HFFc6 (cell line): ENCODE measurements at places on chromosomes 11 and 22.

GRCh38 chr22:29917052-29917902 lies 34.3 kb downstream of the MTMR3 start:
- no peak for DNase-seq

- no peak for DNase-seq
These were observed 59.7 kb upstream of the CYP2D6 start for GRCh38 chr22:42190274-42190673.

- peak; percentile 7 for DNase-seq
These were observed 972.8 kb downstream of the OPCML start for GRCh38 chr11:132559331-132560036.

- DNase-seq: no peak
These were observed 82.5 kb downstream of the ARL14EP start for GRCh38 chr11:30405385-30405784.

- DNase-seq: no peak
These were observed 31.0 kb downstream of the IGSF9B start for GRCh38 chr11:133925756-133926155.

DNA sequence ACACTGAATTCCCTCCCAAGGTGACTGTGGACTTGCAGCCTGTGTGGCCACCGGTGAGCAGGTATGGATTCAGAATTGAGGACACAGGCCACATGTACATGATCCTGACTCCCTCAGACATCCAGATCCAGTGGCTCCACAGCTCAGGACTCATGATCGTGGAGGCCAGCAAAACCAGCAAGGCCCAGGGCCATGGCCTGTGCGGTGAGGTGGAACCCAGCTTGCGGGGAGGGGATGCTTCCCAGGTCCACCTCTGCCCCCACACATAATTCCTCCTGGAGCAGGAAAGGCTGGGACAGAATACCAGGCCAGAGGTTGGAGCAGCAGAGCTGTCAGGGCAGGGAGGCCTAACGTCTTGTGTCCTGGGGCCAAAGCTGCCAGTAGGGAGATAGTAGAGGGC lies 82.1 kb downstream of the OTOG start:
- DNase-seq: no peak

- no peak for DNase-seq
These were observed 29.1 kb downstream of the PPIL2 start for GRCh38 chr22:21694795-21695429.

GRCh38 chr22:19723983-19724827 lies 866 bp downstream of the GP1BB start:
- no peak for DNase-seq

DNA sequence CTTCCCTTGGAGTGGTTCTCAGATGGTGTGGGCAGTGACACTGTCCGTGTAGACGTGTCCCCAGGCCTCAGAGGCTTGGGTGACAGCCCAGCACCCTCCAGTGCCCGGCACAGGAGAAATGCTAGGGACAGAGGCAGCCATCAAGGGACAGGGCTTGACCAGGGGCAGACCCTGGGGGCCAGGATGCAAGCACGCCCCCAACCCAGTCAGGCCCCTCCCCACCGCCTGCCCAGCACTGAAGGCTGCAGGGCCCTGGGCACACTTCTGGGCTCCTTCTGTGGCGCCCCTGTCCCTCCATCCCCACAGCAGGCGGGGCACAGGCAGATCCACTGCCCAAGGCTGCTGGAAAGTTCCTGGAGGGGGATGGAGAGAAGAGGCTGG lies 11.1 kb downstream of the IGF2 start:
- DNase-seq: no peak

DNA sequence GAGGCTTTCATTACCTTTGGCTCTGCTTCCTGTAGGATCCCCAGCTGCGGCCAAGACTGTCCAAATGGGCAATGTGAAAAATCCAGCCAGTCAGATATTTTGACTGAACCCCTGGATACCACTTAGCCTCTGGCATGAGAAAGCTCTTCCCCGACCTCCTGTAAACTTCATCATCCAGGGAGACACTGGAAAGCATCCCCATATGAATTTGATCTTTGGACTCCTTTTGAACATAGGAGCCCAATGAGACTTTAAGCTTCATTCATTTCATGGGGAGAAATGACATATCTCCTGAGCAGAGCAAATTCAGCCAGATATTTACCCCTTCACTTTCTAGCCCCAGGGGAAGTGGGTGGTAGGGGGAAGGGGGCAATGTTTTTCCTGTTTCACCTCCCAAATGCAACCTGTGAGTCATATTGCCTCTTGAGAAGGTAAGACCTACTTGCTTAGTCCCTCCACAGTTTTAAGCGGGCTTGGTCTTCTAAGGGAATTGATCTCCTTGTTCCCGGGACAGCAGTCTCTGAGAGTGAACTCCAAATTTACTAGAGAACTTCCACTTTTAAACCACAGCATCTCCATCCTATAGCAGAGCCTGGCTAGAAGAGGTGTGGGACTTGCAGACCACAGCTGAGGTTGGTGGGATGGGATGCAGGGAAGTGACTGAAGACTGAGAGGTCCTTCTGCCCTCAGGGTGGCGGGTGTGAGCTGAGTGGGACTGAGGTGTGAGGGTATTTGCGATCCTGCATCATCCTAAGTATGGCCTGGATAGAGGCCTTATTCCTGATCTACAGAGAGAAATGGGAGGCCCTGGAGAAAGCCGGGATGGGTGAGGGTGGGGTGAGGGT lies 20.3 kb upstream of the POU2AF1 start:
- no peak for DNase-seq

DNA sequence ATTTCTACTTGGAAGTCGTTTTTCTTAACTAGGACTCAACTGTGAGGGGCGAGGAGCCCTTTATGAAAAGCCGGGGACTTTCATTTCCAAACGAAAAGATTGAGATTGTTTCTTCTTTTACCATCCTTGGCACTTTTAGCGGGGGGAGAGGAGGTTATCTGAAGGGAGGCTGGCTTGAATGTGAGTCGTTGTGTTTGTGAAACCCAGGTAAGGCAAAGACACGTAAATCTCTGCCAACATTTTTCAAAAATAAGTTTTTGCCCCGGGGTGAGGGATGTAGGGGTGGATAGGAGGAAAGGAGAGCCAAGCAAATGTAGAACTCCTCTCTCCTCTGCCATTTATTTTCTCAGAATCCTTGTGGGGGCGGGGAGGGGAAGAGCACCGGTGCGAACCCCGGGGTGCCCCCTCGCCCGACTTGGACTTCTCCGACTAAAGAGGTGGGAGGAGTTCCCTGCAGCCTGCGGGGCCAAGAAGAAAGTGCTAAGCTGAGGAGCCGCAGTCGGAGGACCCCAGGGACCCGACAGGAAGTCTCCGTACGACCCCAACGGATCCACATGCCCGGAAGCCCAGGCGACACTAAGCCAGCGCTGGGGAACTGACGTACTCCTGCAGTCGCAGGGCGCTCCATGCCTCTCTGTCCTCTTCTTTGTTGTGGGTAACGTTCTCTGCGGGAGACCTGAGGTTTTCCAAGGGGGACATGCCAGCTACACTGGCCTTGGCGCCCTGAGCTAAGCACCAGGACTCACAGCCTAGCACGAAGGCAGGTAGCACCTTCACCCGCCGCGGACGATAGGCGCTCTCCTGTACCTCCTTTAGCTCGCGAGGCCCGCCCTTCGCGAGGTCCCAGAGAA lies 2.4 kb upstream of the WT1 start:
- no peak for DNase-seq

DNA sequence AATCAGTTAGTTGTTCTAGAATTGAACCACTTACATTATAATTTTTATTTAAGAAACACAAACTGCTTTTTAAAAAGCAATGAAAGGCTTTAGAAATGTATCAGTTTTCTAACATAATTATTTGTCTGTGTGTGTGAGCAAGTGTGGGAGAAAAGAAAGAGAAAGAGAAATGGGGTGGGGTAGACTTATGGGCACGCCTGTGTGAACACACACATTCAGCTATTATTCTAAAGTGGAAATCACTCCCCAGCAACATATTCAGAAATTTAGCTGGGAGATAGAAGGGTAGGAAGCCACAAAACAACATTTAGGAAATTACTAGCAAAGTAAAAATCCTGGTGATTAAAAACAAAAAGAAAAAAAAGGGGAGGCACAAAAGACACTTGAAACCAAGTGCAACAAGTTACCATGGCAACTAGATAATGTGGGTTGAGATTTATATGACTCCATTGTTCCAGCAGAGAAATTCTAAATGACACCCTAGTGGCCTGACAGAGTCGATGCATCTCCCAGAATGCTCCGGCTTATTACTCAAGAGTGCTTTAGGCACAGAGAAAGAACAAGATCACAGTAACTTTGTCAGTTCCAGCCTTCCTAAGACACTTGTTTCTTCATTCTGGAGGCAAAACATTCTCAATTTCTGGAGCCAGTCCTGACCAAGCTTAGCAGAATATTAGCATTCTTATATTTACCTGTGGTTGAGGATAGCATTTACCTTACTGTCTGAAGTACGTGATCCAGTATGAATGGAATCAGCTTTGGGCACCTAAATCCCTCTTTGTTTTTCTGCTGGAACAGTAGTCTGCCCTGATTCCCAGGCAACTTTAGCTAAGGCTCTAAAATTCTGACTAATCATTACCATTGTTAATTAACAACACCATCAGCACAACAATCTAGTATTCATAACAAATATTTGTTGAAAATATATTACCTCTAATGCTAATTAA lies 444.4 kb downstream of the DLG2 start:
- DNase-seq: no peak

- DNase-seq: peak; percentile 59
These were observed 22.8 kb upstream of the HMOX1 start for GRCh38 chr22:35357883-35358621.

- no peak for DNase-seq
These were observed 11.5 kb upstream of the SPI1 start for GRCh38 chr11:47389577-47390421.

- peak; percentile 89 for DNase-seq
These were observed 171.5 kb upstream of the SYT13 start for GRCh38 chr11:45457649-45458048.

GRCh38 chr22:43516386-43516785 lies 104.6 kb downstream of the MPPED1 start:
- no peak for DNase-seq

DNA sequence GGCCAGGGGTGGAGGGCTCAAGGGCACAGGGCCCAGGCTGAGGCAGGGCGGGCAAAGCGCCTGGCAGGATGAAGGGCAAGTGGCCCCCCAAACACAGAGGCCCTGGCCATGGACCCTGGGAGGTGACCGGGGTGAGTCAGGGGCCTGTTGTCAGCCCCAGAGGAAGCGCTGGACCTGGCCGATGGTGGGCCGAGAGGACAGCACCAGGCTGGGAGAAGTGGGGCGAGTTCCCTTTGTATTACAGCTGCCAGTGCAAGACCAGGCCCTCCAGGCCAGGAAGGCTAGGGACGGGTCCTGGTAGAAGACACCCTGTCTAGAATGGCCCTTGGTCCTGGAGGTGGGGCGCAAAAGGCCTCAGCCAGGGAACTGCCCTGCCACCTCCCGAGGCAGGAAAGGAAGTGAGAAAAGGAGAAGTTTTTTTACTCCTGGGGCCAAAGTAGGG lies 12.8 kb downstream of the CXCR5 start:
- DNase-seq: no peak

DNA sequence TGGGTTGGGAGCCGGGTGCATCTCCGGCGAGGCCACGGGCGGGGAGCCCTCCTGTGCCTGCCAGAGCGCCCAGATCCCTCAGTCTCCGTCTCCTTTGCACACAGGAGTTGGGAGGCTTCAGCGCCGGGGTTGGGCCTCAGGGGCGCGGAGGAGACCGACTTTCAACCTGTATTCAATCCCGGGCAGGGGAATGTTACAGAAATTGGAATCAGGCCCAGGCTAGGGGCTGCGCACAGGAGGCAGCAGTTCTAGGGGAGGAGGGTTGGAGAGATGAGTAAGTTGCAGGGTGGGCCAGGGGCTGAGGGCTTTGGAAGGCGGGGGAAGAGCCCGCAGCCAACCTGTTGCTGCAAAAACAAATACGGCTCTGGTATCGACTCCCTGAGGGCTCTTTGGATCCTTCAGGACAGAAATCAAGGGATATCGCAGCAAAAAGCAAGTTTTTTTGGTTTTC lies 640 bp upstream of the KCNA4 start:
- DNase-seq: no peak

GRCh38 chr11:58285483-58286040 lies 17.5 kb upstream of the OR10W1 start:
- no peak for DNase-seq

DNA sequence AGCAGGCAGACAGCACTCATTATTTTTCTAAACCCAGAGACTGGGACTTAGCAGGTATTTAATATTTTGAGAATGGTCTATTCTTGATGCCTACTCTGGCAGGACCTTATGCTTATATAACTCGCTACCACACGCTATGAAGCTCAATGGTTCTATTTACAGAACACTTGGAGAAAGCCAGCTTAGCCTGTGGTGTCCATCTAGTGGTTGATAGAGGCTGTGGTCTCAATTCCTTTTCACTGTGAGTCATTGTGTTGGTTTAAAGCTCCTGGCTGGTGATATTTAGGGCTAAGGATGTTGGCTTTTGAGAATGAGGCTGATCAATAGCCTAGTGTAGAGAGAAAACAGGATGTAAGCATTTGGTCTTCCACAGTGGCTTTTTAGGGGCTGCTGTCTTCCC lies 206.4 kb downstream of the DBX1 start:
- peak; percentile 87 for DNase-seq

DNA sequence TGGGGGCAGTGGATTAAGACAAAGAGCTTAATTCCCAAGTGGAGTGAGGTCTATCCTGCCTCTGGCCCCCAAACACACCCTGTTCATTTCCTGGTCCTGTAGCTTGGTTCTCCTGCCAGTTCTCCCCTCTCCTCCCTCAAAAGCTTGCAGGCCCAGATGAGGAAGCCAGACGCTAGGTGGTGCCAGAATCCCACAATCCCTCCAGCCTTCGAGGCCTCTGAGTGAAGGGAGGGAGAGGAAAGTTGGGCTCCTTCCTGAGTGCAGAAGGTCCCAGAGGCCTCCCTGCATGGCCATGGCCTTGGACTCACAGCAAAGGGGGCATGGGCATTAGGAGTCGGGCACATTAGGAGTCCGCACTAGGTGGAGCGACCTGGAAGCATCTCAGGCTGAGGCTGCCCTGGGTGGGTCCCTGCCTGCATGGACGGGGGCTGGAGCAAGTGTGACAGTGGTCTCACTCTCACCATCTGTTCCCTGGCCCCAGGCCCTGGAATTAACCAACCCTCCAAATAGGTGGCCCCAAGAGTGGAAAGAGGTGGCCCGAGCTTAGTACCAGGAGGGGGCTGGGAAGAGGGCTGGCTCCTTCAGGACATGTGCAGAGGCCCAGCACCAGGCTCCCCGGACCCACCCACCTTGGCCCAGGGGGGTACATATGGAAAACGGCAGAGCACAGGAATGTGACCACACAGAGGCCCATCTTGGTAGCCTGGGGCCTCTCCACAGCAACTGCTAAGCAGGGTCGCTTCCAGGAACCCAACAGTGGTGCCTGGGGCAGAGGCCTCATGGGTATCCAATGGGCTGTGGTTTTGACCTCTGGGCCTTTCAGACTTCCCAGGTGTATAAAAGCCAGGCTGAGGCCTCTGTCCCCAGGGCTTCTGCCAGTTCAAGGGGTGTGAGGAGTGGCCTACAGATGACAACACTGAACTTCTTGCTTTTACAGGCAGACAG lies 5.2 kb downstream of the FXYD2 start:
- peak; percentile 49 for DNase-seq

- no peak for DNase-seq
These were observed 404 bp downstream of the DCHS1 start for GRCh38 chr11:6655020-6655789.

GRCh38 chr22:38952281-38952993 lies 5.0 kb upstream of the APOBEC3A start:
- no peak for DNase-seq
